Memory B cell (primary cell): ENCODE measurements at places on chromosomes 3 and 15.
A peak's percentile ranks its signal among the peaks of the same experiment; 100 is the strongest.

- DNase-seq: no peak
These were observed 13.3 kb downstream of the RFT1 start for GRCh38 chr3:53116956-53117355.

GRCh38 chr3:158470944-158471638 is 99.9 kb upstream of the MLF1 start:
- no peak for DNase-seq

DNA sequence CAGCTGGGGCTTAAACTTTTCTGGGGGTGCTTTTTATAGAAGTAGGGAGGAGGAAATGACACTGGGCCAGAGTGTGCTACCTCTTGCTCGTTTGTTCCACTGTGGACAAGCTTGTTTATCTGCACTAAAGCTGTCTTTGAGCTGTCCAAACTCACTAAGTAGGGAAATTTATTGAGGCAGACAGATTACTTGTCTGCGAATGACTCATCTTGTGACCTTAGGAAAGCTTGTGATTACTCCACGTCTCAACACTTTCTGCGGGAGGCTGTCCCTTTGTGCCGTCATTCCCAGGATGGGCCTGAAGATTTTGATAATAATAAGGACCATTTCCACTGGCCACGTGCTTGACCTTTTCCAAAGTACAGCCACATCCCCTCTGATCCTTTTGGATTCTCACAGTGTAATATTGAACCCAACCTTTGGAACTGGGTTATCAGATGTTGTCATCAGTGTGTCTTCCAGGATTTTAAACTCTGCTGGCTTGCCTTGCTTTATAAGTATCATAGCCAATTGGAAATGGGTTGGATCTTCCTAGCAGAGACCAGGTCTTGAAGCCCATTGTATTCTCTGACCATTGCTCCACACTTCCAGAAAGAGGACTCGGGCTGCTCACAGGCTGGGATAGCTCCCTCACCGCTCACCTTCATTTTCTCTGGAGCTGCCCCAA is 84.7 kb downstream of the AGBL1 start:
- DNase-seq: no peak

DNA sequence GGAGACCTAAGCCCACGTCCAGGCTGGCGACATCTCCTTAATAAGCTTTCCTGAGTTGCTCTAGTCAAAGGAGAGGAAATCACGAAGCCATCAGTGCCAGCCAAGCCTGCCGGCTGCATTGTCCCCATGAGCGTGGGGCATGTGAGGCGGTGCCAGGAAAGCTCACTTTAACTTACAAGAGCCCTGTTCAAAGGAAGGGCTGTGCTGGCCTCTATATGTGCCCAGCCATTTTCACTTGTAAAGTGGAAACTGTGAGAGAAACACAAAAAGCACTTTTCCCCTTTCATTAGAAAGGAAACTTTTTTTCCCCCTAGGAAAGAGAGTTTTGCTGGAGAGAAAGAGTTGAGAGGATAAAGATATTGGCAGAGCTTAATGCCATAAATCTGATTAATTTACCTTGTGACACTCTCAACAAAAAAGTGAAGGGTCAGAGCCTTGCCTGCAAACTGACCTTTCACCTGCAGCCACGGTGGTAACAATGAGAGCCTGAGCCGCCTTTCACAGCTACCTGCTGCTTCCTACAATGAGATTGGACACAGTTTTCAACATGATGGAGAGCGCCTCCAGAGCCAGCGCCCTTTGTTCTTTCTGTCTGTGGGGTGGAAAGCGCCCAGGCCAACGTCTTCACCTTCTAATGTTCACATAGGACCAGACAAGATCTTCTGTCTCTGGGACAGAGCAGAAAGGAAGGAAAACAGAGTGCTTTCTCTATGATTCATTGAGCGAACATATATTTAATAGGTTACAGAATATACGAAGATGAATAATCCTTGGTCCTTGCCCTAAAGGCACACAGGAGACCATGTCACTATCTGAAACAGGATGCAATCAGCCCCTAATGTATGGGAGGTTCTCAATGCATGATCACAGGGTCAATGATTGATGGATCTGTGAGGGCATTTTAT is 233.1 kb upstream of the HES1 start:
- no peak for DNase-seq

- no peak for DNase-seq
These were observed 8.2 kb upstream of the MAP4 start for GRCh38 chr3:48024401-48024800.

DNA sequence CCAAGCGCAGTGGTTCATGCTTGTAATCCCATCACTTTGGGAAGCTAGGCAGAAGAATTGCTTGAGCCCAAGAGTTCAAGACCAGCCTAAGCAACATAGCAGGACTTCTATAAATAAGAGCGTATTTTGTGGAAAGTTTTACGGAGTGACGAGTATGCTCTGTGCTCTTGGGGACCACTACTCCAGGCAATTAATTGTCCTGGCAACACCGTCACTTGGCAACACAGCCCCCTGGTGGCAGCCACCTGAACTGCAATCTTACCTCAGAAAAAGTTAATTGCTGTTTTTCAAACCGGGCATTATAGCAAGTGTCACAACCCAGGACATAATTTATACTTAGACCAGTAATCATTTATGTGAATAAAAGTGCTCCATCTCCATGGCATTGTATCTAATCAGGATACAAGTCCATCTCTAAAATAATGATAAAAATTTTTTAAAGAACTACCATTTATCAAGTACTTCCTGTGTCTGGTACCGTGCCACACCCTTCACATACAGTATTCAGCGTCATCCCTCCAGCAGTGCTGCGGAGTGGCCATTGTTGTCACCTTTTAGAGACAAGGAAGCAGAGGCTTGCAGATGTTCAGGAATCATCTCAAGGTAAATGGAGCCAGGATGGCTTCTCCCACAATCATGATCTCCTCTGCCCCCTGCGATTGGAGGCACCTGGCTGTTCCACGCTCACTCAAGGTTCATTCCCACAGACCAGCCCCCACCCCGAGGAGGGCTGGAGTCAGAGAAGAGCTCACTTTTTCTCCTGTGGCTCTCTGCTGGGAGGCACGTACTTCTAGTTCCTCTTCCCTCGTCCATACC is 34.5 kb downstream of the PLA2G4D start:
- peak; percentile 75 for DNase-seq

- peak; percentile 46 for DNase-seq
These were observed 911 bp downstream of the RFTN1 start for GRCh38 chr3:16512435-16513140.

DNA sequence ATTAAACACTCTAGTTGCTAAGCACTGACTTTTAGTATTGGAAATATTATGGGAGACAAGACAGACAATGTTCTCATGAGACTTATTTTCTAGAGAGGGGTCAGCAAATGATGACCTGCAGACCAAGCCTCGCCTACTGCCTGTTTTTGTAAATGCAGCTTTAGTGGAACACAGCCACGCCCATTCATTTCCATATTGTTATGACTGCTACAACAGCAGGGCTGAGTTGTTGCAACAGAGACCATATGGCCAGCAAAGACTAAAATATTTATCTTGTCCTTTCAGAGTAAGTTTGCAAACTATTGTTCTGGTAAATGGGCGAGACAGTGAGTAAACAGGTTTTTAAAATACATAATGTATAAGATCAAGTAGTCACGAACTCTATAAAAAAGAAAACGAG is 570.2 kb downstream of the NTRK3 start:
- DNase-seq: no peak
